NT2/D1 (cell line): ENCODE measurements at places on chromosomes 5 and 9.

- peak; percentile 43 for DNase-seq
Observed at GRCh38 chr9:12640016-12640587, 53.1 kb upstream of the TYRP1 start.

GRCh38 chr5:67373518-67373917, 176.9 kb upstream of the CD180 start:
- DNase-seq = no peak

DNA sequence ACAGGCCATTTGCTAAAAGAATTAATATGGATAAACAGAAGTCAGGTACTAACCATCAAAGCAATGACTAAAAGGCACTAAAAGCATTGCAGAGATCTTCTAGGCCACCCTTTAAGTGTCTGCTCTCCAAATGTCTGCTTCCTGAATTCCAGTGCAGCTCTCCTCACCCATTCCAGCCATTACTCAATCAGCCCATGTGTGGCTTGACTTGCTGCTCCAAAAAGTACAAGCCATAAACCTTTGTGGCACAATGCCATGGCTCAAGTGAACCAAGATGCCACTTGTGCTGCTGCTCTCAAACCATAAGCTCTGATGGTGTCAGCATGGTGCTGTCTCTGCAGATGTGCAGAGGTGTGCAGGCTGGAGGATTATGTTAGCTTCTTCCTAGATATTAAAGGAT, 290.2 kb upstream of the POU5F2 start:
- no peak for DNase-seq

DNA sequence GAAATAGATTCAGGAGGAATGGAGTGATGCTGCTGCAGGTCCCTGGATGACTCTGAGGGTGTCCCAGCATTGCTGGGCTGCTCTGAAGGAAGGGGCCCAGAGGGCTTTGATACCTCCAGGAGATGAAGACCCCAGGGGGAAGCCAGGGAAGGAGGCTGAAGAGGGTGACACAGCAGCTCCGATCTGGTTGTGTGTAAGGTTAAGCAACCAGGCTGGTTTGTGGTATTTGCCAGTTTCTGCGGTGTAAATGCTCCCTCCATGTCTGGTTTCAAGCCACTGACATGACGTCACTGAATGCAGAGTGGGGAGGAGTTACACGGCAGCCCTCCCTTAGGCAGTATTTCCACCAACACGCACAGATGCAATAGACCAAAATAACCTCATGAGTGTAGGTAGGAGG, 40.0 kb upstream of the ORM1 start:
- no peak for DNase-seq

- DNase-seq = no peak
Observed at GRCh38 chr9:83327750-83328622, 210.2 kb downstream of the FRMD3 start.

DNA sequence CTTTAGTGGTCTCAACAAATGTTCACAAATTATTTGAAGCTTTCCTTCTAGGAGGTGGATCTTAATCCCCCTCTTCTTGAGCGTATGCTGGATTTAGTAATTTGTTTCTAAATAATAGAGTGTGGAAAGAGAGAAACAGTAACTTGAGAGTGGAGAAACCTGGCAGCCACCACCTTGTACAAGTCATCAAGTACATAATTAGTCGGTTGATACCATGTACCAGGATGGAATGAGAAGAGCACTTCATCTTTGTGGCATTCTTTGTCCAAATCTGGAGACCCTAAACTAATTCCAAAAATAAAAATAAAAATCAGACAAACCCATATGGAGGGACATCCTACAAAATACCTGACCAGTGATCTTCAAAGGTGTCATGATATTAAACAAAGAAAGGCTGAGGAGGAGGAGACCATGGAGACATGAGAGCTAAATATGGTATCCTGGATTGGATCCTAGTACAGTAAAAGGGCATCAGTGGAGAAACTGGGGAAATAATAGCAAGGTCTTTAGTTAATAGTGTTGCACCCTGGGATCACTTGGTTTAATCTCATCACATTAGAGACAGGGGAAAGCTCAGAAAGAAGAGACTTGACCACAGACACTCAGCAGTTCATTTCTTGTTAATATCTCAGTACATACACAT, 147.9 kb downstream of the ASTN2 start:
- no peak for DNase-seq

- DNase-seq = no peak
Observed at GRCh38 chr5:65255294-65255693, 226.4 kb downstream of the ADAMTS6 start.

DNA sequence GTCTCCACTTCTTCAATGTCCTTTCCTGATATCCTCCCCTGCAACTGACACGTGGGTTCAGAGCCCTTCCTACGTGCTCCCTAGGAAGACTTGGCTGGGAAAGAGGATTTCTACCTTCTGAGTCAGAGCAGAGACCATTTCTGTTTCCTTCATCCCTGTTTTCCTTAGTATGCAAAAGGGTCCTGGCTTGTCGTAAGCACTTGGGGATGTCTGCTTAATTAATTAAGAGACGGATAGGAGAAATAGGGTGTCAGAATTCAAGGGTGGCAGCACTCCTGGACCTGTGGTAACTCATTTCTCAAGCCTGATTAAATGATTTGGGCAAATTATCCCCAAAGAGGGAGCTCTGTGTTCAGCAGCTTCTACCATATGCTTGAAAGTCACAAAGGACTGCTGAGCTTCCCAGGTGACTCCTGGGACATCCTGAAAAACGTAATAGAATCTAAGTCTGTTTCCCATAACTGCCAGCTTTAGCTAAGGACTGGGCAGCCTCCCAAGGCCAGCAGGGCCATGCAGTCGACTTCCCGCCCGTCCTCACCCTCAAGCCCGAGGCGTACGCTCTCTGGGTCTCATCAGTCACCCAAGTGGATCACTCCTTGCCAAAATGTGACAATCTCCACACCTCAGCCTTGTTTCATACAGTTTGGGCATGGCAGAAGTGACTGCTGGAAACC, 20.5 kb downstream of the ABCA1 start:
- no peak for DNase-seq

DNA sequence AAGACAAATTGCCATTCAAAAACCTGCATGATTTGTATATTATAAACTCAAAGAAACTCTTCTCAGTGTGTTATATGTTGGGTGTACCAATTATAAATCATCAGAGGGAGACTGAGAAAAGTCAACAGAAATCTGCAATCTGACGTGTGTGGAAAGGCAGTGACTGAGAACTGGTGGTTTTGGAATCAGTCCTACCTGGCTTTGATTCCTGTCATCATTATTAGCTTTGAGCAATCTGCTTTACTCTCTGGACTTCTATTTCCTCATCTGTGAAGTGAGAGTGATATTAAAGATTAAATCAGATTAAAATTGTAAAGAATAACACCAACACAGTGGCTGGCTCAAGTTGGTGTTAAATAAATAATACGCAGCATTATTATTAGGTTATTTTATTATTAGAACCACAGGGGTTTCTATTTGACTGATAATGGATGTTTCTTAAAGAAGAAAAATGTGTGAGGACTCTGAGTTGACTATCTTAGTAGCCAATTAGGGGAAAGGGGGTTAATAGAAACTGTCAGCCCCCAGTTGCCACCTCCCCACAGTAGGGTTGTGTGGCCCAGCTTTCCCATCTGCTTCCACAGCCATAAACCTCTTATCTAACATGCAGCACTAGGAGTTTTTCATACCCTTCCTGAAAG, 59.6 kb downstream of the SNCAIP start:
- no peak for DNase-seq

DNA sequence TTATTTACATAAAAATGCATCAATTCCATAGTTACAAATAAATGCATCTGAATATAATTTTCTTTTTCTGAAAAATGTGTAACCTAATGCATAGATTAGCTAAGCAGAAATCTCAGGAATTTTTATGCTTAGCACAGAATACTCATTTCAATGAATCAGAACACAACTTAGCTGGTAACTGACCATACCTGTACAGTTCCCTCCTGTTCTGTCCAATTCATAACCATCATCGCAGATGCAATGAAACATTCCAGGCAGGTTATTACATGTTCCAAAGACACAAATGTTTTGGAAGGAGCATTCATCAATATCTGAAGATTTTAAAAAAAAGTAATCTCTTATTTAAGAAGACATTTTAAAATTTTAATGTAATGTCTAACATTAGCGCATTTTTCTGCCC, 219.4 kb downstream of the FBN2 start:
- DNase-seq = no peak

GRCh38 chr9:19102181-19102630, 498 bp downstream of the HAUS6 start:
- DNase-seq = no peak

DNA sequence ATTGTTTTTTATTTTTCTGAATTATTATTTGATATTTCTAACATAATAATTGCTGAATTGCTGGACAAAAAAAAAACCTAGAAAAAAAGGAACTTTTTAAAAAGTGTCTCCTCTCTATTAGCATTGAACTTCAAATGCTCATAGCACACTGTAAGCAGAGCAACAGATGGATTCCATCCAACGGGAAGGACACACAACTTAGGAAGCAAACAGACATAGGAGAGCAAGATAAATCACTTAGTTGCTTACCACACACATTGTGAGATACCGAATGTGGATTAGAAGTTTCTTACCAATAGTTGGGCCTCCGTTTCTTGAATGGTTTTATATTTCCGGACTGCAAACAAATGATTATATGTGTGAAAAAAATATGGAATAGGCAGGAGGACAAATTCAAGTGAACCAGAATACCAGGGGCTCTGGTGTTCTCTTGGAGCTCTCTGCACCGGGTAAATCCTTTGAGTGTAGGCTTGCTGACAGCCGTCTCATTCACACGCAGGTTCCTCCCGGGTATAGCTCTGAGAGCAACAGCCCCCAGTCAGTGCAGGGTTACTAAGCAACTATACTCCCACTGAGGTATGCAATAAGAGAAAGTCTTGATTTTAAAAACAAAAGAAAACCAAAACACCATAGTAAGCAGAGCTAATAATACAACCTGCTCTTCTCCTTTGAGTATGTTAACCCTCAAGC, 217.6 kb downstream of the TMEM167A start:
- no peak for DNase-seq

DNA sequence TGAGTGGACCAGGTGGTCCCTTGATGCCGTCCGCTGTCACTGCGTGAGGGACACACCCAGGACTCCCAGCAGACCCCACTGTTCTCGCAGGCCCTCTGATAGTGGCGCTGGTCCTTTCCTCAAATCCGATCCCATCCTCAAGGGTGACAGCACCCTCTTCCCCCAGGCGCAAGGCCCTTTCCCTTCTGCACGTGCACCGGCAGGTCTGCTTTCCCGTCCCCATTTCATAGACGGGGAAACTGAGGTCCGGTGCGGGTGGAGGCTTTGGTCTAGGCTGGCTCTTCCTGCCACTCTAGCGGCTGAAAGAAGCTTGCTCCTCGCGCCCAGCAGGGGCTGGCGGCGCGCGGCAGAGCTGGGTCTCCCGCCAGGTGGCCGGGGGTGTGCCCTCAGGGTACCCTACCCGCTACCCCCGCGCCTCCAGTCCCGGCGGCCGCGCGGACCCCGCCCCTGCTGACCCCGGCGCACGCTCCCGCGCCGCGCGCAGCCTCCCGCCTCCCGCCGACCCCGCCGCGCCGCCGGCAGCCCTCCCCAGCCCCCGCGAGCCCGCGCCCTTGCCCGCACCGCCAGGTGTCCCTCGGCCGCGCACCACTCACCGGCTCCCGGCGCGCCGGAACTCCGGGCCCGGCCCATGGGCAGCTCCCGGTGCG, 453 bp downstream of the RASGEF1C start:
- no peak for DNase-seq

GRCh38 chr9:36974731-36975130, 59.3 kb downstream of the PAX5 start:
- no peak for DNase-seq

GRCh38 chr5:167743695-167744464, 547.6 kb upstream of the WWC1 start:
- no peak for DNase-seq

DNA sequence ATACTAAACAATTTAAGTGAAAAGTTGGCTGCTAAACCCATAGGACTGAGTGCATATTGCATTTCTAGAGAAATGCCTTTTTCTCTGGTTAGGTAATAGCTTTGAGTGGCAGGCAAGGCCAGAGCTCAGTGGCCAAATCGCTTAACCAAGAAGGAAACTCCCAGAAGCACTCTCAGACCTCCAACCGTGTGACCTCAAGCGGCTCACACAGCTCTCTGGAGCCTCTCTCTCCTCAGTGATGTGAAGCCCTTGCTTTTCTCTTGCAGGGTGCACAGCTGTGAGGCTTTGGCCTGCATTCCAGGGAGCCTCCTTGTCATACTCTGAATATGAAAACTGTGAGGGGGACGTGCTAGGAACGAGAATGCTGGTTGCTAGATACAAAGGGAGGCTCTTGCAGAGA, 106.7 kb downstream of the INSYN2B start:
- DNase-seq = peak; percentile 5

DNA sequence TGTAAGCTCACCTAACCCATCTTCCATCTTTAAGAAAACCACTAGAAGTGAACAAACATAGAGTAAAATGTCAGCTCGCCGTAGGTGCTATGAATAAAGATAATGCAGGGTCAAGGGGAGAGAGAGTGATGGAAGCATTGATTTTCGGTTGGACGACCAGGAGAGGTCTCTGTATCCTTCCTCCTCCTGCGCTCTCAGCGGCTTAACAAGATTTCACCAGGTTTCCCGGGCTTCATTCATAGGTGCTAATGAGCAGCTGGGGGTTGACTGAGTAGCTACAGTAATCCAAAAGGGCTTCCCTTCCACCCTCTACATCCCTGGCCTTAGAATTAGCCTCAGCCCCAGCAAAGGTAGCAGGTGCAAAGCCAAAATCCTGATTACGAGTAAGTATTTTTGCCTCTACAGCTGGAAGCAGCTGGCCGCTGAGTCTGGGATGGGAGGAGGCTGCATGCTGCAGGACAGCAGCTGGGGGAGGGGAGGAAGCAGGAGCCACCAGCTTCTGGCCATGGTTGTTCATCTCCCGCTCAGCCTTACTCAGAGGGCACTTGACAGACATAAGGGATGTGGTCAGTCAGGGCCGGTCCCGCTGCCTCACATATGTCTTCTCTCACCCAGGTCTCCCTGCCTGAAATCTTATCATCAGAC, 112.0 kb upstream of the IL12B start:
- DNase-seq = no peak

DNA sequence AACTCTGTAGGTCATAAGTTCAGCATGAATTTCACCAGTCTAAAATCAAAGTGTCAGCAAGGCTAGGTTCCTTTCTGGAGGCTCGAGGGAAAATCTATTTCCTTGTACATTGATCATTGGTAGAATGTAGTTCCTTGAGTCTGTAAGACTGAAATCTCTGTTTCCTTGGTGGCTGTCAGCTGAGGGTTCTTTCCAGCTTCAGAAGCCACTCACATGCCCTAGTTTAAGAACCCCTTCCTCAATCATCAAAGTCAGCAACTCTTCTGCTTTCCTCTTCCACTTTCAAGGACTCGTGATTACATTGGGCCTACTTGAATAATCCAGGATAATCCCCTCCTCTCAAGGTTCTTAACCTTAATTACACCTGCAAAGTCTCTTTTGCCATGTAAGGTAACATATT, 4.9 kb upstream of the SCAMP1 start:
- no peak for DNase-seq

GRCh38 chr9:132651259-132651658, 18.5 kb downstream of the DDX31 start:
- no peak for DNase-seq

DNA sequence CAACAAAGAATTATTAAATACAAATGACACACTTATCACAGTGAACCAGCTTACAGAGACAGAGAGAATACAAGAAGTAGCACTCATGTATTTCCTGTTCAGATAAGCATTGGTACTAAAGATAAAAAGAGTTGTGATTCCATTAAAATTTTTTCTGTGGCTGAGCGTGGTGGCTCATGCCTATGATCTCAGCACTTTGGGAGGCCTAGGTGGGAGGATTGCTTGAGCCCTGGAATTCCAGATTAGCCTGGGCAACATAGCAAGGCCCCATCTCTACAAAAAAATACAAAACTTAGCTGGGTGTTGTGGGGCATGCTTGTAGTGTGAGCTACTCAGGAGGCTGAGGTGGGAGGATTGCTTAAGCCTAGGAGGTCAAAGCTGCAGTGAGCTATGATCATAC, 32.9 kb downstream of the FCHO2 start:
- DNase-seq = no peak
